Left lung (tissue), 14 donors: ENCODE measurements at places on chromosomes 3 and 15. TPM values are rescaled to one million over a fixed set of nuclear protein-coding genes. Genes with fewer than 3 reads are reported as not detected.

- no peak for DNase-seq
These were observed 23.1 kb downstream of the PHLDB2 start for GRCh38 chr3:111882194-111882593.

ALDH1A3 gene
- total RNA-seq = 17.5 TPM

GRCh38 chr3:15645740-15646501, 44.4 kb downstream of the BTD start:
- DNase-seq = no peak

ST3GAL6 gene
- 30.8 TPM for total RNA-seq

DNA sequence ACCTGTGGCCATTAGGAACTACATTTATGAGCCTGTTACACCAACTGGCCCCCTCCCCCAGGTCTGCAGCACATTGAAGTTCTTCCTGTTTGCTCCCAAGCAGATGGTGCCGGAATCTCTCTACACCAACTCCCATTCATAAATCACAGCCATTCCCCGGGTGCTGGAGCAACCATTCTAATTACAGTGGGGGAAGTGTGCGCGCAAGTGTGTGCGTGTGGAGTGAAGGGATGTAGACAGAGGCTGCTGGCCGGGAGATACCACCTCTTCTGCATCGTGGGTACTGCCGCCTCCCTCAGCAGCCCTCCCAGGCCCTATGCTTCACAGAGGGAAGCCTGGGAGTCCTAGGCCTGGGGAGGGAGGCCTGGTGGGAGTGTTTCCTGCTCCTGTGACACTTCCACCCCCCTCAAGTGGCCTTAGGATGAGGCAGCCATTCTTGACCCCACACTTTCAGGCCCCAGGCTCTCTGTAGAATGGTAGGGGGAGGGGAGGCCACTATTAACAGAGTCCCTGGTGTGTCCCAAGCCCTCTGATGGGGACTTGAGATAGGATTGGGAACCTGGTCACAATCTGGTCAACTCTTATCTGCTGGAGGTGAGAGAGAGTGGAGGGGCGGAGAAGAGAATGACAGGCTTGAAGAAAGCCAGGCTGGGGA, 69.1 kb downstream of the MAGEF1 start:
- DNase-seq = no peak

ZNF385D gene
- total RNA-seq = 3.0 TPM

FBXO45 gene
- 10.0 TPM for total RNA-seq

TEX264 gene
- 50.4 TPM for total RNA-seq

DNA sequence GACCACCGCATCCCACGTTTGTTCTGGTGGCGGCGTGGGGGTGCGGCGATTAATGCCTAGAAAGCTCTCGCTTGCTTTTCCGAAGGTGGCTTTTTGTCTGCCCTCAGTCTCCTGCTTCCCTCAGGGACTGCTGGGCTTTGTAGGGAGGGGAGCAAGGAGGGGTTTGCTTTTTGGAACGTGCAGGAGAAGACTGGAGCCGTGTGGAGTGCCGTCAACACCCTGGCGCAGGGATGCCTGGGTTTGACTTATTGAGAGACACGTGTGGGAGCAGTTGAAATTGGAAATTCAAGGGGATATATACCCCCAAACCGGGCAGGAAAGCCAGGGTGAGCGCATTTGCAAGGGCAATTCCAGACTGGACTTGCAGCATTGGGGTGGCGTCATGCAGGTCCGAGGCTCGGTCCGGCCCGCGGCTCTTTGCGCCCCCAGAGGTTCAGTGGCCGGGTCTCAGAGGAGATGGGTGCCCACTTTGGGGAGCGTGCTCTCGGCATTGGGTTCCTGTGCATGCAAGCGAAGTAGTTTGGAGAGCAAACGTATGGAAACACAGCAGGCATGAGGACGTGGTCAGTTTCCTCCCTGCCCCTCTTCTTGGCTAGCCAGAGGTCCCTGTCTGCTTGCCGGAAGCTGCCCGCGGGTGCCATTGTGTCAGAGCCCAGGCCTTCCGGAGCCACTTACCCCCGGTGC, 2.1 kb downstream of the EPHB1 start:
- no peak for DNase-seq

- DNase-seq = no peak
These were observed 18.2 kb downstream of the FAN1 start for GRCh38 chr15:30921781-30922479.

- DNase-seq = no peak
These were observed 52.9 kb downstream of the PPCDC start for GRCh38 chr15:75076277-75076676.

- no peak for DNase-seq
These were observed 90.6 kb upstream of the TUSC7 start for GRCh38 chr3:116618930-116619329.

CFAP91 gene
- total RNA-seq = 1.1 TPM
